ENCODE measurements at places on chromosomes 5 and 9.

DNA sequence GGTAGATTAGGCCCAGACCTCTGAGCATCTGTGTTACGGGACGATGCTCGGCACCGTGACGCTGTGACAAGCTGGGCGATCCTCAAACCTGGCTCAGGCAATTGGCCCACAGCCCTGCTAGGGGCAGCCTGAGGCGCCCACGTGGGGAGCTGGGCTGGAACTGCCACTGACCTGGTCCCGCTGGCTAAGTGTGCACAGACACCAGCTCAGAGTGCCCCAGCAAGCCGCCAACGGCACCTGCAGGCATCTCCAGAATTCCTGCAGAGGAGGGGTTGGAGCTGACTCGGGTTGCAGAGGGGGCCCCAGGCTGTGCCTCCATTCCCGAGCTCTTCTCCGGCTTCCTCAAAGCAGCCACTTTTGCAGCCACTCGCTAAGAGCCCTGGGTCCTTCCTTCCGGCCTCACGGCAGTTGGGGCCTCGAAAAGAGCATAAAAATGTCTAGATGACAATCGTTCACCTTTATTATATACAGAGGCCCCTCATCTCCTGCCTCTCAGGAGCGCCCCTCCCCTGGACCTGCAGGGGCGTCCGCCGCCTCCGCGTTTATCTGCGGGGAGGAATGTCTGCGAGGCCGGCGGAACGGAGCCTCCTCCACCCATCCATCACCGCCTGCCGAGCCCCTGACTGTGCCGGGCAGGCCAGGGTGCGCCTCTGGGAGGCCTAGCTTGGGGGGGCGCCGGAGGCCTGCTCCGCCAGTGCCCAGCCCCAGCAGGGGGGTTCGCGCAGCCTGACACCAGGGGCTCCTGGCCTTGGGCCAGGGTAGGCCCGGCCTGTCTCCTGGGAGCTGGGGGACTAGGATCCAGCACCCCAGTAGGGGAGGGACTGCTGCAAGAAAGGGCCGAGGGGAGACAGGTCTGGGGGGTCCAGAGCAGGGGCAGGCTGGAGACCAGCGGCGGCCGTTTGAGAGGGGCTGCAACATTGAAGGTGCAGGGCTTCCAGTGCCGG is 144.9 kb downstream of the BARX1 start:
- no peak for DNase-seq

- DNase-seq = no peak
Observed at GRCh38 chr9:26310294-26310693, 582.3 kb downstream of the CAAP1 start.

- no peak for DNase-seq
Observed at GRCh38 chr5:80177236-80177635, 78.6 kb downstream of the SERINC5 start.

DNA sequence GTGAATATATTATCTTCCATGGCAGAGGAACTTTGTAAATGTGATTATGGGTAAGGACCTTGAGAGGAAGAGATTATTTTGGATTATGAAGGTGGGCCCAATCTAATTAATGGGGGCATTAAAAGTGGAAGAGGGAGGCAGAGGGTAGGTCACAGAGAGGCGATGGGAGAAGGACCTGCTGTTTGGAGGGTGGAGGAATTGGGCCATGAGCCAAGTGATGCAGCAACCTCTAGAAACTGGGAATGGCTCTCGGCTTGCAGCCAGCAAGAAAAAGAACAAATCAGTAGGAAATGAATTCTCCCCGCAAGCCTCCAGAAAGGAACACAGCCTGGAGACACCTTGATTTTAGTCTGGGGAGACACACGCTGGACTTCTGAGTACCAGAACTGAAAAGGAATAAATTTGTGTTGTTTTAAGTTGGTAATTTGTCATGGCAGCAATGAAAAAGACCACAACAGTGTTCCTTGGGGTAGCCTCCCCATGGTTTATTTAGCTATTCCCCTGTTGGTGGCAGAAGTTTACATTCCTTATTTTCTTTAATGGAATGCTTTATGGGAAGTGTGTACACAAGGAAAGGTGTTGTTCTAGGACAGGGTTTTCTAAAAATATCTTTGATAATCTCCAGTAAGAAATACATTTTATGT is 103.6 kb downstream of the HSPA4 start:
- DNase-seq = no peak

- no peak for DNase-seq
Observed at GRCh38 chr9:122173670-122174069, 14.0 kb downstream of the MORN5 start.

DNA sequence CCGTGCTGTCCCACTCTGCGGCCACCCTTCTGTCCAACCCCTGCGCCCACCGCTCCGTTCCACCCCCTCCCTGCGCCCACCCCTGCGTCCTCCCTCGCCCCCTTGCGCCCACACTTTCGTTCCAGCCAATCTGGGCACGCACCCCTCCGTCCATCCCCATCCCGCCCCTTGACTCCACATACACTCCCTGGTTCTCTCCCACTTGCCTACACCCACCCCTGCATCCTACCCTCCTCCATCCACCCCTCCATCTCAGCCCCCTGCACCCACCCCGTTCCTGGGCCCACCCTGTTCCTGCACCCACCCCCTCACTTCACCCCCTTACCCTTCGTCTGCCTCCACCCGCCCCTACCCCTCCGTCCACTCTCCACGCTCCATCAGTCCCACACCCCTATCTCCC is 7.0 kb downstream of the ADAMTS13 start:
- DNase-seq = no peak

GRCh38 chr9:17531642-17532254 is 47.1 kb upstream of the SH3GL2 start:
- no peak for DNase-seq

GRCh38 chr5:87254035-87254434 is 13.6 kb upstream of the RASA1 start:
- DNase-seq = no peak

- no peak for DNase-seq
Observed at GRCh38 chr5:107168086-107168485, 502.7 kb downstream of the EFNA5 start.

GRCh38 chr5:139565411-139566305 is 4.5 kb downstream of the UBE2D2 start:
- no peak for DNase-seq

- no peak for DNase-seq
Observed at GRCh38 chr5:127987354-127988145, 96.0 kb upstream of the SLC12A2 start.

- no peak for DNase-seq
Observed at GRCh38 chr9:112777914-112778313, 27.4 kb downstream of the SNX30 start.

- DNase-seq = no peak
Observed at GRCh38 chr9:114804505-114804904, 1.3 kb downstream of the TNFSF15 start.

DNA sequence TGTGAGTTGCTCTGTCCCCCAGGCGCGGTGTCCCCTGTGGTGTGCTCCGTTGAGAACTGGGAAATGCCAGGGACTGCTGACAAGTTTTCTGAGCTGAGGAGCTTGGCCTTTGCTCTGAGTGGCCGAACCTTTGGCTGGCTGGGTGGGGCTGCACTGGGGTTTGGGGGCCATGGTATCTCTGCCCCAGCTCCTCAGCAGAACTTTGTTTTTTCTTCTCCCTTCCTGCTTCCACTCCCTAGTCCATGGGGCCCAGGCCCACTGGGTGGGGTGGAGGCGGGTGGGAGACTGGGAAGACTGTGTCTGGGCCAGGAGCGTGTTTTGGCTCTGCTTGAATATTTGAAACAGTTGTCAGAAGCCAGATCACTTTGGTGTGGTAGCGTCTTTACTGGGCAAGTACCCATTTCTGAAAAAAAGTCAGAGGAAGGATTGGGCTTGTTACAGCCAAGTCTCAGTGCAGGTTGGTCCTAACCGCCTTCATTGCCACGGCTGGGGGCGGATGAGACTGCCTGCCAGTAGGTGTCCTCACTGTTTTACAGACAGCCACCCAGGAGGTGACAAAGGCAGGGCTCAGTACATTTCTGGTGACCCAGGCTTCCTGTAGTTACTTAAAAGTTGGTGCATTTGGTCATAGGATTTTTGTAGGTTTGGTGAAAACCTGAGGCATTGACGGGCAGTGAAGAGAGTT is 92.7 kb downstream of the DAB2IP start:
- no peak for DNase-seq

DNA sequence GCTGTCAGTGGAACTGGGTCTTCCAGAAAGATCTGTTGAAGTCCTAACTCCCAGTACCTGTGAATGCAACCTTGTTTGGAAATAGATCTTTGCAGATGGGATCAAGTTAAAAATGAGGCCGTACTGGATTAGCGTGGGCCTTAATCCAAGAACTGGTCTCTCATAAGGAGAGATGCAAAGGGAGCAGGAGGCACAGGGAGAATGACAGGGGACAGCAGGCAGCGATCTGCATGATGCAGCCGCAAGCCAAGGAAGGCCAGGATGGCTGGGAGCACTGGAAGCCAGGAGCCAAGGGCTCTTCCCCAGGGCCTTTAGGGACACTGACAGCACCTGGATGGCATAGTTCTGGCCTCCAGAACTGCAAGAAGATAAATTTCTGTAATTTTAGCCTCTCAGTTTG is 114.4 kb downstream of the ICE1 start:
- no peak for DNase-seq

GRCh38 chr9:6923086-6923485 is 165.3 kb downstream of the KDM4C start:
- DNase-seq = no peak

DNA sequence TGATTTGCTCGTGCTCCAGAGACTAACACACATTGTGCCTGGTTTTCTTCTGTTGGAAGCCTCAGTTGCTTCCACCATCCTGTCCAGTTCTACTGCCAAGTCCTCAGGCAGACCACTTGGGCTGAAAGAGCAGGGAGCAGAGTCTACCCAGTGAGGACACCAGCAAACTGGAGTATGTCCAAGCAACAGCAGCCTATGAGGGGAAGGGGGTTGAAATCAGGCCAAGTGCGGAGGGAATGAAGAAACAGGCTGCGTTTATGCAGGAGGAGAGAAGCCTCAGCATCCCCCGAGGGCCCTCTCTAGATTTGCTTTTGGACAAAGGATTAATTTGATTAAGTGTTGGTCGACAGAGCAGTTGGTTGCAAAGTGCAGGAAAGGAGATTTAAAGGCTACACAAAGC is 14.5 kb downstream of the DOCK2 start:
- DNase-seq = no peak

- DNase-seq = no peak
Observed at GRCh38 chr9:110807956-110808598, 139.5 kb downstream of the MUSK start.

- DNase-seq = no peak
Observed at GRCh38 chr5:92574023-92574422, 1007.0 kb downstream of the NR2F1-AS1 start.

GRCh38 chr9:129006328-129007034 is 21.6 kb downstream of the SH3GLB2 start:
- no peak for DNase-seq

GRCh38 chr9:112849363-112849922 is 41.2 kb downstream of the SLC46A2 start:
- no peak for DNase-seq

GRCh38 chr9:108333530-108333983 is 522.2 kb downstream of the ACTL7B start:
- no peak for DNase-seq

GRCh38 chr5:33174383-33174782 is 266.4 kb upstream of the TARS1 start:
- no peak for DNase-seq

GRCh38 chr5:72376381-72376780 is 56.2 kb downstream of the PTCD2 start:
- no peak for DNase-seq

GRCh38 chr9:85615792-85616191 is 126.0 kb downstream of the AGTPBP1 start:
- DNase-seq = no peak

- no peak for DNase-seq
Observed at GRCh38 chr9:14560194-14560593, 133.0 kb downstream of the ZDHHC21 start.

DNA sequence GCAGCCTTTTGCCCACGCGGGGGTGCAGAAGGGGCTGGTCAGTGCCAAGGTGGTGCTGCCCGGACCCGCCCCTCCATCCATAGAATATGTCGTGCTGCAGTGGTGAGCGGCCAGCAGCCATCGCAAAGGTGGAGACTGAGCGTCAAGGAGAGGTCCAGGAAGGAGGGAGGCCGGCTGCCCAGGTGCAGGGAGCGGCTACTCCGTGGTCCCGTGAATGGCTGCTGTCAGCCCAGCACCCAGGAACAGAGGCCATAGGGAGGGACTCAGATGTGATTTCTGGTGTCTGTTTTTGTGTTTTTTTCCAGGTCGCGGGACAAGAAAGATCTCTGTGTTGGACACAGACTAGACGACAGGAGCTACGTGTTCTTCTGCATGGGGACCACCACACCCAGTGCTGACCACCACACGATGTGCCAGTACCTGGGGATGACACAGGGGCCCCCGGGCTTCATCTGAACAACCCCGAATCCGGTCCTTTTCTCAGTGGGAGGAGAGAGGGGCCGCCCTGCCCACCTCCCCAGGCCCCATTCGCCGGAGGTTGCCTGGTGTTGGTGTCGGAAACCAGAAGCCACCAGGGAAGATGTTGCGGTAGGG is 29.0 kb downstream of the PAEP start:
- DNase-seq = no peak

DNA sequence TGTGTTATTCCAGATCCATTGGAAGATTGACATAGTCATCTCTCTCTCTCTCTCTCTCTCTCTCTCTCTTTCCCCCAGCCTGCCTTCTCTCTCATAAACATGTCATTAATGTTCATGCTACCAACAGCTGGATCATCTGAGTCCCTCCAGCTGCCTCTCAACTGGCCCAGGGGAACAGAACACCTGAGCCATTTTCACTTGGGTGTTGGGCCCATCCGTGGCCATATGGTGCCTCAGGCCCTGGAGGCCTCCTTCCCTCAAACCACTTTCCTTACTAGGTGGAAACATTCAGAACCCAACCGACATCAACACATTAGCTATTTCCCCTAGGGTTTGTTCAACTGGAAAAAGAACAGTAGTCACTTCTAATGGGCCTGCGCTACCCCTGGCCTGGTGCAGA is 196.2 kb downstream of the FRMD3 start:
- DNase-seq = no peak

DNA sequence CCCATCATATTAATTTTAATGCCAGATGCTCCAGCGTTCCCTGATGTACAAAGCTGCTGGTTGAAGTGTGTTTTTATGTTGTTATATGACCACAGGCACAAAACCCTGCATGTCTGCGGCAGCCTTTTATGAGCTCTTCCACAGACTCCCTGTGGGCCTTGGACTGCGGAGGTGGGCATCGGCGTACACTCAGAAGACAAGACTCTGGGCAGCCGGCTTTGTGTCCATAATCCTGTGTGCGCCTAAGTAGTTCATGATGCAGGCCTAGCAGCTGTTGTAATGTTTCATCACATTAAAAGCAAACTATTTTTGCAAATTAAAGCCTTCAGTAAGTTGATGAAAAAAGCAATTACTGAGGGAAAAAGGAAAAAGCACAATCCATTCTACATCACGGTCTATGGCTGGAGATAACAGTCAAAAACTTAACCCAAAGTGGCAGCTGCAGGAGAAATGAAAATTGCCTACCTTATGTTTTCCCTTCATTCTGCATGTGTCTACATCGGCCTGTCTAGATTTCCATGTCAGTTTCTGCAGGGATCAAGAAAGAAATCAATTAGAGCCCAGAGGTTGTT is 78.8 kb downstream of the SEMA6A start:
- no peak for DNase-seq

GRCh38 chr5:63164838-63165535 is 586.4 kb downstream of the LRRC70 start:
- no peak for DNase-seq

- no peak for DNase-seq
Observed at GRCh38 chr9:71665247-71665646, 103.1 kb downstream of the CEMIP2 start.

- DNase-seq = no peak
Observed at GRCh38 chr9:126704157-126704891, 90.6 kb downstream of the LMX1B start.
